ENCODE measurements at places on chromosomes 2 and 18.

DNA sequence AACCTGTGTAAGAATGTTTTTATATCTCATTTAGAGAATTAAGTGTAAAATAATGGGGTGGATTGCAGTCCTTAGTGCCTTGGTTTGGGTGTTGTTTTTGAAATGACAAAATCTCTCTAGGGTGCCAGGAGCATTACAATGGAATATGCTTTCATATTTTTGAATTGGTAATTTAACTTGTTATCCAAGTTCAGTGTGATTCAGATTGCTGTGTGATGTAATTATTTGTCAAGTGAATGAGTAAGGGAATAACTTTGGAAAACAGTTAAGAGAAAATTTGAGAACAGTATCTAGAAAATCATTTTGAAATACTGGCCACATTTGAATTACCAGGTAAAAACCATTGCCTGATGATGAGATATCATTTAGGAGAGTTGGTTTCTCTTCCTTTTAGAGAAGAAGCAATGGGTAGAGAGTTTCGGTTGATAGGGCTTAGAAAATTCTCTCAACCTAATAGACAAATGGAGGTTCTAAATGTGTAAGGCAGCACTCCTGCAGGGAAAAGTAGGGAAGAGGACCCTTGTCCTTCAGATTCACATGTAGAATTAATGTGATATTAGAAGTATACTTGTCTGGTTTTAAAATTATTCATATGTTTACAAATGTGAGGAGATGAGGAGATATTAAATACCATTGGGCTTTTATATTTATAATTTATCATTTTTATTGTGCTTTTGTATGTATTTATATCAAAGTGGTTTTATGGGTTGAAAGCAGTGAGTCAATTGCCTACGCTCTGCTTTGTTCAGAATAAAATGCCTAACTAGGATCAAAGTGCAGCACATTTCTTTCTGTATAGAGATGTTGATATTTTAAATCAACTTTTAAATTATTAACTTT is 124.8 kb downstream of the PHLPP1 start:
- DNase-seq = no peak

GRCh38 chr2:238558456-238559099 is 131.9 kb downstream of the ASB1 start:
- no peak for DNase-seq

DNA sequence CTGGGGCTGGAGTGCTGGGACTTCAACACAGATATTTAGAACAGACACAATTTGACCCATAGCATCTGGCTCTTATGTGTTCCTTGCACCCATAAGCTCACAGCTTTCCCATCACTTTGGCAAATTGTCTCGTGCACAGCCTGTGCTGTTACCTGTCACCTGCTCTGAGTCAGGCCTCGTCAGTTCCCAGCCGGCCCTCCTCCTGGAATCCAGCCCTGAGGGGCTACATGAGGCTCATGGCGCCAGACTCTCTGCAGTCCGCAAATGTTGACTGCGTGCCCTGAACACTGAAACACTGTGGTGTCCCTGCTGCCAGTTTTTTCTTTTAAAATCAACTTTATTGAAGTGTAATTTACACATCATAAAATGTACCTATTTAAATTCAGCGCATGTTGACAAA is 65.4 kb upstream of the BZW1 start:
- DNase-seq = no peak

DNA sequence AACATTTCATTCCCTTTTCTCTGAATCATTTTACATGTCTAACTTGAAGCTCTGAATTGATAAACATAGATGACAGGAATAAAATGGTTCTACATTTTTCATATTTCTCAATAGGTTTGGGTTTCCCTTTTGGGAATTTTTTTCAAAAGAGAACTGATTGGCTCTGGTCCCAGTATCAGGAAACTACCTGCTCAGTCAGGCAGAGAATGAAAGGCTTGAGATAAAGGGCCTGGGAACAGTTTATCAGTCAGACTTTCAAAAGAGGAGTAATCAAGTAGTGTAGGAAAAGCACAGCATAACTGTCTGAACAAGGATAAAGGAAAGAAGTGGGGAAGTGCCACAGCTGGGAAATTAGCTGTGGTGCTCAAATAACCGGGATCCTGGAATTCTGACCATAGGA is 28.3 kb upstream of the CCL20 start:
- no peak for DNase-seq

GRCh38 chr2:217366266-217366895 is 506.5 kb upstream of the TNP1 start:
- DNase-seq = no peak

- no peak for DNase-seq
These were observed 25.9 kb downstream of the ENOSF1 start for GRCh38 chr18:686339-687111.

GRCh38 chr2:165698444-165698884 is 95.6 kb downstream of the GALNT3 start:
- DNase-seq = peak; percentile 87

DNA sequence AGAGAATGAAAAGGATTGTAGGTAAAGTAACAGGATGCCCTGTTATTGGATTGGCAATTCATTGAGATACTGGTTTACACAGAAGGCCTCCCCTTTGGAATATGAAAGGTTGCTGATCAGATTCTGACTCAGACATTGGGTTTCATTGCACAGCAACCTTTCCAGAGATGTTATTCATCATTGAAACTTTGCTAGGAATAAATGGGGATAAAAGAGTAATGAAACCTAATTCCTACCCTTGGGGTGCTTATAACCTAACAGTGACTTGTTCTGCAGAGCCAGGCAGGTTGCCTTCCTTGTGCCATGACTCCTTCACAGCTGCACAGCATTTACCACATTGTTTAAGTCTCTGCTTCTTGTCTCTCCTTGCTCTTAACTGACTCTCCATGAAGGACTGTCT is 5.0 kb downstream of the NAB1 start:
- no peak for DNase-seq
